ENCODE measurements at places on chromosomes 12 and 14. TPM values are rescaled to one million over a fixed set of nuclear protein-coding genes. Genes with fewer than 3 reads are reported as not detected.

The DIO2 gene
- total RNA-seq = not detected

The FGF6 gene
- total RNA-seq = not detected

The ACSM4 gene
- total RNA-seq = not detected

The CLEC9A gene
- not detected for total RNA-seq

GRCh38 chr12:64937452-64937851 is 113.0 kb downstream of the TBC1D30 start:
- H3K36me3 ChIP-seq = no peaks in the 10 kb centered on the region
- H3K27ac ChIP-seq = no peak overlapping the region
- H3K4me3 ChIP-seq = no peak overlapping the region
- H3K4me1 ChIP-seq = no peaks in the 10 kb centered on the region
- H3K27me3 ChIP-seq = peaks cover 22% of the 10 kb centered on the region

GRCh38 chr14:54722791-54723432 is 156.0 kb downstream of the SAMD4A start:
- H3K4me3 ChIP-seq = no peak overlapping the region
- peaks cover 12% of the 10 kb centered on the region for H3K4me1 ChIP-seq
- no peak for DNase-seq
- peaks cover 2% of the 10 kb centered on the region for H3K36me3 ChIP-seq

DNA sequence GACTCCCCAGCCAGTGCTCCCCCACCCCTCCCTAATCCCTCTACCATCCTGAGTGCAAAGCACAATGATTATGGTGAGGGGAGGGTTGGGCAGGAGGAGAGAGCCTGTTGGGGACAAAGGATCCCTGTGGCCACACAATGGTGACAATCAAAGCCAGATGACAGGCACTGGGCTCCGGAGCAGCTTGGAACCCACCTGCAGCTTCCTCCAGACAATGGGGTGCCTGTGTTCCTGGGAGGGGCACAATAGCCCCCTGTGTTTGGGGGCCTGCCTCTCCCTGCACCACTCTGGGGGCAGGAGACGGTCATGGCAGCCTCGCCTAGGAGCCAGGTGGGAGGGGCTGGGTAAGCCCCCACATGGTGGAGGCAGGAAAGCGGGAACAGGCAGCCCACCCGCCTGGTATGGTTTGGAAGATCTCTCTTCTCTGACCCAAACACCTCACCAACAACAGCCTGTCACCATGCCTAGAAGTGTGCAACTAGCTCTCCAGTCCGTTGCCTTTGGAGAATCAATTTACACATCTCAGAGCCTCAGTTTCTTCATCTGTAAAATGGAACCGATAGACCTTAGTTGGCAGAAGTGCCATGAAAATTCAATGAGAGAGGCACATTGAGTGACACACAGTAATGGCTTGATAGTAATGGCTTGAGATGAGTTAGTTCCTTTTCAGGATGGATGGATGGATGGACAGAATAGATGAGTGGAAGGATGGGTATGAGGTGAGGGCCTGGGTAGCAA is 53.0 kb downstream of the MVK start:
- peaks cover 33% of the 10 kb centered on the region for H3K27me3 ChIP-seq
- H3K4me3 ChIP-seq = no peak overlapping the region
- no peaks in the 10 kb centered on the region for H3K36me3 ChIP-seq

DNA sequence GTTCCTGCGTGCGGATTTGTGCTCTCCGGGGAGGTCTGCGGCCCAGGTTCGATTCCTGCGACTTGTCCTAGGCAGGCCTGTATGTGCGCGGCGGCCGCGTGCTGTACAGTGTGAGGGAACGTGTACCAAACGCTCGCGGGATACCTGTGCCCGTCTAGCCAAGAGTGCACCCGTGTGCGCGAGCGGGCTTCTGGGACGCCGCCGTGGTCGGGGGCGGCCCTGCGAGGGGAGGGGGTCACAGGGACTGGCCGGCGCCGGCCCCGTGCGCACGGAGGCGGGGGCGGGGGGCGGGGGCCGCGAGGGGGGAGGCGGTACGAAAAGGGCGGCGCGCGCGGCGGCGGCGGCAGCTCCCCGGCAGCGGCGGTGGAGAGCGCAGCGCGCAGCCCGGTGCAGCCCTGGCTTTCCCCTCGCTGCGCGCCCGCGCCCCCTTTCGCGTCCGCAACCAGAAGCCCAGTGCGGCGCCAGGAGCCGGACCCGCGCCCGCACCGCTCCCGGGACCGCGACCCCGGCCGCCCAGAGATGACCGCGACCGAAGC is at the start of gene DLK1:
TSS of gene DLK1 (plus strand) at position 343 of the 536 bp plus-strand sequence. CDS start at position 520, 177 bp downstream.
- H3K4me1 ChIP-seq = no peaks in the 10 kb centered on the region
- no peak within 1 kb of the TSS for H3K27ac ChIP-seq
- peaks cover 39% of the 10 kb centered on the region for H3K27me3 ChIP-seq

DNA sequence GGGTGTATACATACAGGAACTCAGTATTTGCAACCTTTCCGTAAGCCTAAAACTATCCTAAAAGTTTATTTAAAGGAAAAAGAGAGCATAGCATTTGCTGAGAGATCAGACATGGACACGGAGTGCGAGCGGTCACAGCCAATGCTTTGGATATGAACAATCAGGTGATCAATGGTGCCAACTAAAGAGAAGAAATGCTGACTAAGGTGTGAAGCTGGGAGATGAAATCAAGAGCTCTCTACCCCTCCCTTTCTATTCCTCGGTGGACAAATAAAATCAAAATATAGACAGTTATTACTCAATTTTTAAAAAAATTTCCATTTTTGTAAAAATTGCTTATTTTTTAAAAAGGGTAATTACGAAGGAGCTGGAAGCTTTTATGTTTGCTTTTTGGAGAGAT is 29.2 kb downstream of the NT5DC3 start:
- peaks cover 17% of the 10 kb centered on the region for H3K36me3 ChIP-seq
- peaks cover under 1% of the 10 kb centered on the region for H3K4me1 ChIP-seq
- H3K4me3 ChIP-seq = no peak overlapping the region
- H3K27ac ChIP-seq = no peak overlapping the region

GRCh38 chr12:32437095-32437515 is 37.7 kb downstream of the FGD4 start:
- DNase-seq = no peak
- no peak overlapping the region for H3K27ac ChIP-seq
- no peak overlapping the region for H3K4me3 ChIP-seq
- no peaks in the 10 kb centered on the region for H3K4me1 ChIP-seq

- no peak overlapping the region for H3K4me3 ChIP-seq
- H3K36me3 ChIP-seq = peaks cover 22% of the 10 kb centered on the region
- no peaks in the 10 kb centered on the region for H3K27me3 ChIP-seq
- peak; percentile 74 for DNase-seq
Measured at GRCh38 chr12:57001448-57001906, 4.9 kb downstream of the ZBTB39 start.

GRCh38 chr14:91378930-91379578 is 38.6 kb downstream of the CCDC88C start:
- H3K4me1 ChIP-seq = peaks cover 97% of the 10 kb centered on the region
- no peaks in the 10 kb centered on the region for H3K27me3 ChIP-seq
- DNase-seq = no peak
- peak overlapping the region; percentile 87 for H3K27ac ChIP-seq
- H3K36me3 ChIP-seq = peaks cover 60% of the 10 kb centered on the region
- H3K4me3 ChIP-seq = no peak overlapping the region

- peaks cover 3% of the 10 kb centered on the region for H3K4me1 ChIP-seq
- no peak overlapping the region for H3K27ac ChIP-seq
- no peak overlapping the region for H3K4me3 ChIP-seq
Measured at GRCh38 chr12:89448951-89449371, 75.6 kb downstream of the GALNT4 start.

DNA sequence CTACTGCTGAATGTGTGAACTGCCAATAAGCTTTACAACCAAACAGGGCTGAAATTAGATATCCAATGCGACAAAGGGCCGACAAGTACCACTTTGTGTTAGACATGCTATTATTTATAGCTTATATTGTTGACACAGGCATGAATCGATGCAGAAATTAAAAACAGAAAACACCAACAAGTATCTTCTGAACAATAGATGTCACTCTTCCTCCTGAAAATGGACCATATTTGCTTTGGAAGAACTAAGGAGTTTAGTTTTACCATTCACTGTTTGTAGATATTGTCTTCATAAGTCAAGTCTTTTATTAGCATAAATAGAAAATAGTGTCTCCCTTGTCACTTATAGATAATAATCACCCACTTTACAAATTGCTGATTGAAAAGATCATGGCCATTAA is 86.5 kb downstream of the LRIG3 start:
- no peak for DNase-seq
- no peaks in the 10 kb centered on the region for H3K36me3 ChIP-seq
- no peaks in the 10 kb centered on the region for H3K4me1 ChIP-seq
- H3K27me3 ChIP-seq = no peaks in the 10 kb centered on the region
- H3K4me3 ChIP-seq = no peak overlapping the region

DNA sequence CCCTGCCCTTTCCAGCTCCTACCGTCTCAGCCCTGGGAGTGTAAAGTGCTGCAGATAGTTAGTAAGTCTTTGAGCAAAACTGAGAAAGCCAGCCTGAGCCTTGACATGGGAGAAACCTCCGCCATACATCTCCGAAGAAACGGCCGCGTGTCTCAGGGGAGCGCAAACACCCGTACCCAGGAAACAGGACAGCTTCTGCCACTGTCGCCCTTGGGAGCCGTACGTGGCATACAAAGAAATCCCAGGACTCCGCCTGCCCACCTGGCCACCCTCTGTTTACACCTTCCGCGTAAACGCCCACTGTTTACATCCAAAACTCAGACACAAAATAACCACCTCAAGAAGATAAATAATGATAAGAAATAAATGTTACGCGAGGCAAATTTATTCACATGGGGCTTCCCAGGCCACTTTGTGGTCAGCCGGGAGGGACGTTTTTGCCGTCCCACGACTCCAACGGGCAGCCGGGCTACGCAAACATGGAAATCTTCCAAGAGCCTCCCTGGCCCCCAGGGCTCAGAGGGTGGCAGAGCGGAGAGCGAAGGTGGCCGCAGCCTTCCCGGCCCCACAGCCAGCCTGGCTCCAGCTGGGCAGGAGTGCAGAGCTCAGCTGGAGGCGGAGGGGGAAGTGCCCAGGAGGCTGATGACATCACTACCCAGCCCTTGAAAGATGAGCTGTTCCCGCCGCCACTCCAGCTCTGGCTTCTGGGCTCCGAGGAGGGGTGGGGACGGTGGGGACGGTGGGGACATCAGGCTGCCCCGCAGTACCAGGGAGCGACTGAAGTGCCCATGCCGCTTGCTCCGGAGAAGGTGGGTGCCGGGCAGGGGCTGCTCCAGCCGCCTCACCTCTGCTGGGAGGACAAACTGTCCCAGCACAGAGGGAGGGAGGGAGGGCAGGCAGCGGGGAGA is at the start of gene BDKRB2:
TSS of gene BDKRB2 (plus strand) at position 689 of the 908 bp plus-strand sequence. CDS start 32,269 bp downstream, outside the sequence.
- peaks cover 9% of the 10 kb centered on the region for H3K4me1 ChIP-seq
- no peaks in the 10 kb centered on the region for H3K36me3 ChIP-seq
- peaks cover 55% of the 10 kb centered on the region for H3K27me3 ChIP-seq
- peak; percentile 9 for DNase-seq
- no peak within 1 kb of the TSS for H3K27ac ChIP-seq

DNA sequence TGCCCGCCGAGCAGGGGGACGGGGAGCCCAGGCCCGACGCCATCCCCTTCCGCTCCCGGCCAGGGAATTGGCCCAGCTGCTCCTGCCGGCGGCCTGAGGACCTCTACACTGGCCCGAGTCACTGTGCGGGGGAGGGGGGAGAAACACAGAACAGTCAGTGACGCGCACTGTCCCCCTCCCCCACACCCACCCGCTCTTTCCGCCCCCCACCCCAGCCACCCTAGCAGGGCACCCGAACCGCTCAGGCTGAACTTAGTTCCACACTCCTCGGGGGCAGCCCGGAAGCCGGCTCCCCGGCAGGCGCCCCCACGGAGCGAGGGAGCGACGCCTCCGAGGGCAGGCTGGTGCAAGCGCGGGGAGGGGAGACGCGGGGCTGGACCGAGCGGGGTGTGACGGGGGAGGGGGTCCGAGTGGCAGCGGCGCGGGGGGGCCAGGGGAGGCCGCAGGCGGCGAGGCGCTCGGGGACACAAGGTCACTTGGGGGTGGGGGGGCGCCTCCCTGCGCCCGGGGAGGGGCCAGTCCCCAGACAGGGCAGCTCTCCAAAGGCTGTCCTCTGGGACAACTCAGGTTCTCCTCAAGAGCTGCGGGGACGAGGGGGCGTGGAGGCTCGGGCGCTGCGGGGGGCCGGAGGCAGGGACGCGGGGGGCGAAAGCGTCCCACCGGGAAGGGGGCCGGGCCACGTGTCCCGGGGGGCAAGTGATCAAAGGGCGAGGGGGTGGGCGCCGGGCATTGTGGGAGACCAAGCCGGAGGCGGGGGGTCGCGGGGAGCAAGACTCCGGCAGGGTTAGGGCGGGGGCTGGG is 648 bp downstream of the CHD4 start:
- H3K27ac ChIP-seq = peak overlapping the region; percentile 88
- H3K4me3 ChIP-seq = no peak overlapping the region
- peak; percentile 61 for DNase-seq
- H3K4me1 ChIP-seq = peaks cover 45% of the 10 kb centered on the region
- H3K27me3 ChIP-seq = no peaks in the 10 kb centered on the region
- peaks cover 39% of the 10 kb centered on the region for H3K36me3 ChIP-seq

DNA sequence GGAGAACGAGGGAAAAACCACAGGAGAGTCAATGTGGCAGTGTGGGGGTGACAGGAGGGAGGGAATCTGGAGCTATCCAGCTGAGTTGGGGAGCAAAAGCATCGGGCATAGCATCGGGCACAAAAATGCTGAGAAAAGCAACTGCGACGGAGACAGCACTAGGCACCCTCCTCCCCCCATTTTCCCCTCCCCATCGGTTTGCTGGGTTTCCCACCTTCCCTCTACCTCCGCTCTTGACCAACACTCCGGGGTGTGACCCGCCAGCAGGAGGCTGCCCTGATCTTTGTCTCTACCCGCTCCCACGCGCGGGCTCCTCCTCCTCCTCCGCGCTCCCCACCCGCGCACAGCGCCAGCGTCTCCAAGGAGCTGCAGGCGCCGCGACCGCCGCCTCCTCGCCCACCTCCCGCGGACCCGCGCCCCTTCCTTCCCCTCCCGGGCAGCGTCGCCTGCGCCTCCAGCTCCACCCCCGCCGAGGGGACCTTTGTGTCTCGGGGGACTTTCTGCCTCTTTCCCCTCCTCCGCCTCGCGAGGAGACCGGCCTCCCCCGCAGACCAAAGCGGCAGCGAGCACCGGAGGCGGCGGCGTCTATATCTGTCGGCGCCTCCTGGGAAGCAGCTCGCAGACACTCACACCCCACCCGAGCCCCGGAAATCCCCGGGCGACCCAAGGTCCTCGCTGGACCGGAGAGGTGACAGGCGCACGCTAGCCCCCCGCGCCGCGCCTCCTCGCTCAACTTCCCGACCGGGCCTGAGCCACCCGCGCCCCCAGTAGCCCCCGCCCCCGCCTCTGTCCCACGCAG is 920 bp downstream of the CDK17 start:
- peaks cover 48% of the 10 kb centered on the region for H3K4me1 ChIP-seq
- peak overlapping the region; percentile 95 for H3K4me3 ChIP-seq
- H3K27ac ChIP-seq = peak overlapping the region; percentile 87
- H3K27me3 ChIP-seq = no peaks in the 10 kb centered on the region
- peak; percentile 80 for DNase-seq
- H3K36me3 ChIP-seq = no peaks in the 10 kb centered on the region

DNA sequence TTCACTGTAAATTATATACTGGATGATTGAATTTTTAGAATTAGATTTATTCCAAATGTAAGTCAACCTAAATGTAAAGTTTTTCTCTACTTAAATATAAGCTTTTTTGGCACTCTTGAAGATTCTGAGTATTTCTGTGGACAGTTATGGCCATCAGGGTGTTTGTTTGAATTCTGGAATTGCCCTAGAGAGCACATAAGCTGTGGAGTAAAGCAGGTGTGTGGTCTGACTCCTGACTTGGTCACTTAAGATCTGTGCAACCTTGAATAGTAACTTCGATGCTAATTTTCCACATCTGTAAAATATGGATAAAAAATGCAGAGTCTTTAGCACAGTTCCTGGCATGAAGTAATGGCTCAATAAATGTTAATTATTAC is 64.4 kb downstream of the FUT8 start:
- no peak overlapping the region for H3K4me3 ChIP-seq
- no peaks in the 10 kb centered on the region for H3K27me3 ChIP-seq
- no peak overlapping the region for H3K27ac ChIP-seq
- peaks cover 73% of the 10 kb centered on the region for H3K4me1 ChIP-seq
- no peak for DNase-seq

GRCh38 chr12:94495445-94496115 is 35.9 kb upstream of the CEP83 start:
- H3K4me1 ChIP-seq = no peaks in the 10 kb centered on the region
- no peak overlapping the region for H3K27ac ChIP-seq

Measured in activated naive CD8-positive, alpha-beta T cell treated with anti-CD3 and anti-CD28 coated beads for 36 hours (primary cell).